WTC11 (cell line): ENCODE measurements at places on chromosomes 5 and 9.
A peak's percentile ranks its signal among the peaks of the same experiment; 100 is the strongest.

DNA sequence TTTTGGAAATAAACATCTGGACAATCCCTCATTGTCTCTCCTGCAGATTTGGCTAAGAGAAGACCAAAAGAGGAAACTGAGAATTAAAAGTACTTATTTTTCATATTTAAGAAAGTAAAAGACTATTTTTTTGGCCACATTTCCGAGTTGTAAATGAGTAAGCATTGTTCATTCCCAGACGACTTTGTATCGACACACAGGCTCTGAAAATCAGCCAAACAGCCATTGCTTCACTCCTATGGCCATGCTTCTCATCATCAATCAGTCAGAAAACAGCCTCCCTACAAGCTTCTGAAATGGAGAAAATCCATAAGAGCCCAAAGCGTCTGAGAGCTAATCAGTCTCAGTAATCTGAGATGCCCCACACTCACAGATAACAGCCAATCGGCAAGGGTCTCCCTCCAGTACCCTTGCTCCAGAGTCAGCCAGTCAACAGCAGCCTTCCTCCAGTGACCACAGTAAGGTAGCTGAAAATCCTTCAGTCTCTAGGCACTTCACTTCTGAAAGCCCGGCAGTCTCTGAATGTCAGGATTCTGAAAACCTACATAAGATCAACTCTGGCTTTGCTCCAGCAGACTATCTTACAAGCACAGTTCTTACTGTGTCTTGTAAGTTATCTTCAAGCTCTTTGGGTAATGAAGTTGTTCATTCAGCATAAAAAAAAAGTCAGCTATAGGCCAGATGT lies 30.9 kb downstream of the CDO1 start:
- peak; percentile 47 for DNase-seq

GRCh38 chr9:18710065-18710464 lies 236.1 kb downstream of the ADAMTSL1 start:
- DNase-seq = no peak

- DNase-seq = no peak
These were observed 251.6 kb downstream of the KIAA0825 start for GRCh38 chr5:94366811-94367210.

GRCh38 chr5:50325237-50325832 lies 115.8 kb downstream of the EMB start:
- no peak for DNase-seq

DNA sequence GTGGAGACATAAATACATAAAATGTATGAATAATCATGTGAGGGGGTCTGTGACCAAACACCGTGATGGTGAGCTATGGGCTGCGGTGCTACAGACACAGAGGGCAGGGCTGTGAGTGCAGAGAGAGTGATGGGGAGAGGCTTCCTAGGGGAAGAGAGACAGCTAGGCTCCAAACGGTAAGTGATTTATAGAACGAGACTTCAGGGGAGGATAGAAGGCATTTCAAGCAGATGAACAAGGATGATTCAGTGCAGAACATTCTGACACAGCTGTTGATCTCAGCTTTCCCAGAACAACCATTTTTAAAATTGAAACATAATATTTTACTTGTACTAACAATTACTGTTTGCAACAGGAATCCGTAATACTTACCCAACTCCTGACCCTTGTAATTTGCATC lies 100.7 kb downstream of the GAS1 start:
- no peak for DNase-seq

- DNase-seq = no peak
These were observed 131.5 kb upstream of the GRHPR start for GRCh38 chr9:37290940-37291485.

DNA sequence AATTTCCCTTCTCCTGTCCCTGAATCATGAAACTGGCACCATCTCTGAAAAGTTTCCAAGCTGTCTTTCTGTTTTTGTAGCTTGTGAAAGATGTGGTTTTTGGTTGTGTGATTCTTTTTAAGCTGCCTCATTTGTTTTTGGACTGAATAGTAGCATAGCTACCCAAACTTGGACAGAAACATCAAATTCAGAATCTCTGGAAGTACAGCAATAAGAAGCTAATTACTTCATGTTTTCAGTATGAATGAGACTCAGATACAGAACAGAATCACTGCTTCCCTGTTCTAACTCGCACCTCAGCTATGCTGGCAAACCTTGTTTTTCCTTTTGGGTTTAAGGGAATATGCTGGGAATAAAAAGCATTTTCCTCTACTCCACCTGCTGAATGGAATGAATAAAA lies 101.0 kb downstream of the FGF1 start:
- DNase-seq = no peak

DNA sequence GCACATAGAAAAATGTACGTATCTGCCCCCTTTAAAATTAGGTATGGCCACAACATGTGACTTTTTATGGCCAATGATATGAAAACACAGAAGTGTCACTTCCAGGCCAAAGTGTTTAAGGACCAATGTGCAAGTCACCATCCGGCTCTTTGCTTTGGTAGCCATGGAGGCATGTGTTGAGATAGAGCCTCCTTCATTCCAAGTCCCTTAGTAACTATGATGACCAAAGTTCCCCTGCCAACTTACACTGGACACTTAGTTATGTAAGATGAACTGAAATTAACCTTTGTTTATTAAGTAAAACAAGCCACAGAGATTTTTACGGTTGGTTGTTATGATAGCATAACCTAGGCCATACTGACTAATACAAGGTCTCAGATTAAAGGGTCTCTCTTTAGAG lies 51.0 kb downstream of the FBN2 start:
- DNase-seq = no peak

DNA sequence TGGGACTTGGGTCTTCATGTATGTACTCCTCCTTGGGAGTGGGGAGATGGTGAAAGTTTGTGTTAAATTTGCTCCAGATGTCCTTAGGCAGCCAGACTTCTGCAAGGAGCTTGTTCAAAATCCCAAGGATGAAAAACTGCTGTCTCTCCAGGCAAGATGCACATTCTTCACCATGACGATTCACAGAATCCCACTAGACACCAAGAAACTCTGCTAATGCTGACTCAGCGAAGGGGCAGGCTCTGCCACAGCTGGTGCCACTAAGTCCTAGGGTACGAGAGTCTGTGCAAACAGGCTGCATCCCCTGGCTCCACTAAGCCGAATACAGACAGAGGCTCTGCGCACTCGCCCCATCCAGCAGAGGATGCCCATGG lies 71.1 kb downstream of the OLFM1 start:
- DNase-seq = no peak
